ENCODE measurements at places on chromosomes 2 and 18.

GRCh38 chr18:79552696-79553095 lies 126.9 kb upstream of the CTDP1 start:
- DNase-seq = no peak

- DNase-seq = no peak
Measured at GRCh38 chr2:25489631-25490030, 147.9 kb upstream of the DNMT3A start.

DNA sequence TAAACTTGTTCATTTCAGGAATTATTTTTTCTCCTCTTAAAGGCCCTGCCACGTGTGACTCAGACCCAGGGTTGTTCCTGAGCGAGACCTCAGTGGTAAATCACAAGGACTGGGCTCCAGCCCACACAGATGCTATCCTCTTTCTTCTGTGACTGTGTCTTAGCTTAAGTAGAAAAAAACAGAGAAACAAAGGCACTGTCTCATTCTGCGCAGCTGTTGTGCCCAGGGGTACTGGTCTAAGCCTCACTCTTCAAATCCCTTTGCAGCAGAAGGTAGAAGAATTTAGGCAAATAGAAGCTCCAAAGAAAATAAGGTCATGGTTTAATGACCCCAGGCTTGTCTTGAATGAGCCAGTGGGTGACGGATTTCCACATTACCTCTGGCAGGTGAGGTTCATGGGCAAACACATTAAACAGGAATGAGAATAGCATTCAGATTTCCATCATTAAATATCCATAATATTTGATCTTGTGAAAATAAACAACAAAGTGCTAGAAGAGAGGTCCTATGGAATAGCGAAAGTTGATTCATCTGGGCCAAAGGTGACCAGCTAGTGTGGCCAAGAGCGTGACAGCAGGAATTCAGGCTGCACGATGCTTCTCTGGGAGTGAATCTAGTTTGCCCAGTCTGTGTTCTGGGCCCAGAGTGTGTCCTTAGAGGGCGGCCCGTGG lies 63.3 kb downstream of the LIPG start:
- DNase-seq = no peak

GRCh38 chr2:140158259-140158658 lies 1378.1 kb upstream of the NXPH2 start:
- DNase-seq = no peak

GRCh38 chr2:145380436-145381017 lies 860.6 kb upstream of the ZEB2 start:
- DNase-seq = no peak

GRCh38 chr18:21489119-21489750 lies 111.3 kb downstream of the ESCO1 start:
- DNase-seq = no peak

DNA sequence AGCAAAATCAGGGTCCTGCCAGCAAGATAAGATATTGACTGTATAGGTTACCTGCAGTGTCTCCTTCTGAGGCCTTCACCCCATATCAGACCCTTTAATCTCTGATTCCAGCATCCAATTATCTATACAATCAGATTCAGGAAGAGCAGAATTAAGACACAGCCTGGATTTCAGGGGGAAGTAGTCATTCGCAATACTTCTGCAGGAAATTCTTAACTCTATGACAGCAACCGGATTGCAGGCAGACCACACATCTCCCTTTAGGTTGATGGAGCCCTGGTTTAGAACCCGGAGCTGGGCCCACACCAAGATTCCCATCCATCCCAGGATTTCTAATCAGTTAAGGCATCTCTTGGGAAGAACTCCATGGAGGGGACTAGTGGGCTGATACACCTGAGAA lies 9.5 kb downstream of the ARL4C start:
- DNase-seq = no peak

DNA sequence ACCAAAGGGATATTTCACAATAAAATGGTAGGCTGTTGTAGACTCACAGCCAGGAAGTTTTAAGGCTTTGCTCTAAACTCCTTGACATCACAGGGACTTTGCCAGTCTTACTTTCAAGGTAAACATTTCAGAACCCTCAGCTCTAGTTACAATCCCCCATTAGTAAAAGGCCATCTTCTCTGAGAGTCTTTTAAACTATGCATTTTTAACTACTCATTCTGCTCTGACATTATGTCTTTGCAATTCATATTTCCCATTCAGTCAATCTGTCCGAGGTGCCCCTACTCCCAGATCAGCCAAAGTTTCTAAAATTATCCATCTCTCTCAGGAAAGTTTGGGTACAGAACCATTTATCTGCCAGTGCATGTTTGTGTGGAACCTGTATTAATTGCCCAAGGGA lies 1094.1 kb downstream of the TDRD15 start:
- no peak for DNase-seq

DNA sequence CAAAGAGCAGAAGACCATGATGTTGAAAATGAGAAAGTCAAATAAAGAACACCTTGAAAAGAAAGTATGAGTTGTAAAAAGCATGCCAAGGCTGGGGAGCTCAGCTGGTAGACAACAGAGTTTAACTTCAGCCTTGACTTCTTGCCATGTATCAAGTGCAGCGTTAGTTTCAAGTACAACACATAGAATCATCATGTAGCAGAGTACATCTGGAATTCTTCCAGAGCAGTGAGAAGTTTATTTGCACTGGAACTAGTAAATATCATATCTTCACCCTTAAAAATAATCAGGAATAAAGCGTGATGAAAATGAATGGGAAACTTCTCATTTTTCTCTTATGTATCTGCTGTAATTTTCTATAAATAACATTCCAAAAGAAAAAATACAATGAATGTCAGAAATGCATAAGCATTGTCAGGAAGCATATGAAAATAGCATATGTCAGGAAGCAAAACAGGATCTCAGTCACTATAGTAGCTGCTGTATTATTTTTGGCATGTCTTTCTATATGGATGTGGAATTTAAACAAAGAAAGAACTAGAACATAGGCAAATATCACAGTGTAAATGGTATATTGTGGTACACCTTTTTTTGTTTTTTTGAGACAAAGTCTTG lies 10.1 kb upstream of the SULT1C4 start:
- DNase-seq = no peak

DNA sequence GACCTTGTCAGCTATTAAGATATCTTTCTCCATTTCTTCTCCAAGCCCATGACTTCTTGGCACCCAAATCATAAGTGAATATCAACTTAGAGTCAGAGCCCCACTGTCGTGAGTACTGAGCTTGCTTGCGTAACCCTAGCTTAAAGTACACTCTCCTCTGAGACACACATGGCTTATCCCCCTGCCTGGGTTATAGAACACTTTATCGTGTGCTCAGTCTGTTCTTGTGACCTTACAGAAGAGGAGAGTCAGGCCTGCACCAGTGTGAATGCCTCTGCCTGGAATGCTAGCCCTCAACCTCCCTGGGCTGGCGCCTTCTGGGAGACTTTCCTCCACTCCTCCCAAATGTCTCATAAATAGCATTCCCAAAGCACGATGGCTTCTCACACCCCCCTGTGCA lies 79.3 kb downstream of the CEP192 start:
- DNase-seq = no peak

DNA sequence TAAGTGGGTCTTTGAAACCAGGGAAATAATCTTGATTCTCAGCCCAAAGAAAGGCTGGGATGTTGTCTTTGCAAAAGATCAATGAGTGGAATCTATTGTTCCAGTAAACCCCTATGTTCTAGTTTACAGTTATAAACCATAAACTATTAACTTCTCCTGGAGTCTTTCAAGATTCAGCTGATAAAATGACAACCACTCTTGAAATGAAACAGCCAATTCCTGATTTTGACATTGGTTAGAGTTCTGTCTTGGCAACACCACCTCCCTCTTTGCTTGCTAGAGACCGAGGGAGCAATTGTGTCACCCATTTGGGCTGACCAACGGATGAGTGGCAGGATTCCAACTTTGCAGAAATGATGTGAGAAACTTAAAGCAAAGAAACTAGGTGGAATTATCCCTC lies 746.9 kb downstream of the SLC4A3 start:
- DNase-seq = no peak

DNA sequence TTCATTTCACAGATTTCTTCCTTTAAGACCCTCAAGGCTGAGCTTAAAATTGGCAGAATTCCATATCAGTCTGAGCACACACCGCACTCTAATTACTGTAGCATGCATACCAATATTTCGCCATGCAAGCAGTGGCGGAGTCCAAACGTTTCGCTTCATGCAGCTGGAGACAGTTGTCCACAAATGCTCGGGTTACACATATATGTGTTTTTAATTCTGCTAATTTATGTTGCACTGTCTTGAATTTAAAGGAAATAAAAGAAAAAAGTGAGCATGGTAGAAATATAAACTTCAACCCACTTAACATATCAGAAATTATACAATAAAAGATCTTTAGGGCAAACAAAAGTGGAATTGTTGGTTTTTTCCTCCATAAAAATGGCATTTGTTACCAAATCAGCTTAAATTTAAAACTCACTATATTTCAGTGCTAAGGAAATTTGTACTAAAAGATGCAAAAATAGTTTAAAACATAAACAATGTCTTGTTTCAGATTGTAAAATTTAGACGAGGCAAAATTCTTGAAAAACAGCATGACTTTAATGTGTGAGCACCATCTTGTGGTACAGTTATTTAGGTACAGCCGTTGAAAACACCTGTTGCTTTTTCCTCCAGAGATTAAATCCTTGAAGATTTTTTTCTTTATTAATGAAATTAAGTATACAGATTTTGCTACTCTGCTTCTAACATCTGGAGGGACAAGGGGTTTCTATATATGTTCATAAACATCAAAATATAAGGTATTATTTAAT lies 24.1 kb upstream of the KANSL1L start:
- DNase-seq = no peak

- no peak for DNase-seq
Measured at GRCh38 chr2:17626986-17627385, 86.5 kb downstream of the VSNL1 start.

GRCh38 chr2:73406996-73407395 lies 21.4 kb downstream of the ALMS1 start:
- DNase-seq = no peak

DNA sequence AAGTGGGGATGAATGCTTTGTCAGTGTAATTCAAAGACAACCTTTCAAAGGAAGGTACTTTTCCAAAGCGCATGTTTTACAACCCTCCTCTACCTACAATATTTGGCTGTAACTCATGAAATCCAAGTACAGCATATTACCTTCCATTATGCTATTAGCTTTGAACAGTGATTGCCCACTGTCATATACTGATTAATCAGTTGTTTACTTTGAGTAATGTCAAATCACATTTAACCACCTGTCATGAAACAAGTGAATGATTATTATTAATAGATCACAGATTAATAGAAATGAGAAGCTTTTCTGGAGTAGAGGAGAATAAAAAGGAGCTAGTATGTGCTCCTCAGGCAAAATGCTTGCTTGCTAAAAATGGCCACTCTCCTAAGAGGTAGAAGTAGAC lies 150.5 kb upstream of the SMAD7 start:
- DNase-seq = no peak

GRCh38 chr18:33201509-33201926 lies 239.0 kb downstream of the CCDC178 start:
- no peak for DNase-seq

DNA sequence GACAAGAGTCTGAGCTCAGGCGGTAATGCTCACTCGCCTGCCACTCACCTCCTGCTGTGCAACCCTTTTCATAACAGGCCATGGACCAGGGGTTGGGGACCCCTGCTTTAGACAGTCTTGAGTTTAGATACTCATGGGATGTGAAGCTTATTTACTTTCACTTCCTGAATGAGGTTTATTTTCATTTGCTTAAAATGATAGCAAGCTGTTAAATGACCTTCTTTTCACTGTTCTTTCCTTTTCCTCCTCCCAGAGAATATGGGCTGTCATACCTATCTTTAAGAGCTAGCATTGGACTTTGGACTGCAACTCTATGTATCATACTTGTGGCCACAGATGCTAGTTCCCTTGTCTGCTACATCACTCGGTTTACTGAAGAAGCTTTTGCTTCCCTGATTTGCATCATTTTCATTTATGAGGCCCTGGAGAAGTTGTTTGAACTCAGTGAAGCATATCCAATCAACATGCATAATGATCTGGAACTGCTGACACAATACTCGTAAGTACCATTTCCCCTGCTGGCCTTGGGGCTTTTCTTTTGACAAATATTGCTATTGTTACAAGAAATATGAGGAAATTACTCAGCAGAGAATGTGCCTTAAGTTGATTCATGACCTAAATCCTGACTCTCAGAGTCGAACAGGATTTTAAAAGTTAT lies 168.5 kb downstream of the DPP4 start:
- DNase-seq = no peak

- no peak for DNase-seq
Measured at GRCh38 chr2:23918837-23919489, 8.0 kb downstream of the ATAD2B start.

DNA sequence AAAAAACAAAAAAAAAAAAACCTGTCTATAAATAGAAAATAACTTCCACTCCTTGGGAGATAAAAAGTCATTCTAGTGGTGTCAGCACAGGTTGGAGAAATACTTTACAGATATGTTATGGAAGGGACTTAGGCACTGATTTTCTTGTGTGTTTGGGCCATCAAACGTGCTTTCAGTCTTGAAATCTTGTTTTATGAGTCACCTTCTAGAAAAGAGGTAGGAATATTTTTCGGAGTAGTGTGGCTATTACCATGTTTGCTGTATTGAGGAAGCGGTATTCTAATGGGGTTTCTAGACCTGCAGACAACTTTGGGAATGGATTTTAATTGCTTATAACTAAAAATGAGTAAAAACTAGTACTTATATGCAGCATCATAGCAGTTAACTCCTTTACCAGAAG lies 12.0 kb downstream of the HNMT start:
- no peak for DNase-seq

DNA sequence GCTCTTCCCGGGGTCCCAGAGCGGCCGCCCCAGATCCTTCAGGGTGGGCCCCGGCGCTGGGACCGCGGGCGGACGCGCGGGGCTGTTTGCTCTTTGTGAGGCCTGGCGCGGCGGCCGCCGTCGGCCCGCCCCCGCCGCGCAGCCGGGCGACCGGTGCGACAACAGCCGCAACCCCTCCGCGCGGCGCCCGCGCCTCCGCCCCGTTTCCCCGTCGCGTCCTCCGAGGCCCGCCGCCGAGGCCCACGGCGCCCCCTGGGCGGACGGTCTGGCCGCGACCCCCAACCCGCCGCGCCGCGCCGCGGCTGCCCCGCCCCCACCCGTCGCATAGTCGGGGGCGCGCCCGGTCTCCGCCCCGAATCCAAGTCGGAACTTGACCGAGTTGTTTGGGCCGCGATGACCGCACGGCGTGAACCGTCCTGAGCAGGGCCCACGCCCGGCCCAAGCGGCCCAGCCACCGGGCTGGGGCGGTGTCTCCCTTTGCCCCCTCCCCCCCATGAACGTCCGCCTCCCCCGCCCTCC lies 448 bp downstream of the YPEL5 start:
- DNase-seq = peak; percentile 11
